ENCODE measurements at places on chromosomes 3 and 15.
A peak's percentile ranks its signal among the peaks of the same experiment; 100 is the strongest.

- peaks cover 6% of the 10 kb centered on the region for H3K4me1 ChIP-seq
- H3K4me3 ChIP-seq, result no peak overlapping the region
- H3K36me3 ChIP-seq, result peaks cover 20% of the 10 kb centered on the region
Observed at GRCh38 chr3:46924921-46925584, 47.5 kb downstream of the PTH1R start.

DNA sequence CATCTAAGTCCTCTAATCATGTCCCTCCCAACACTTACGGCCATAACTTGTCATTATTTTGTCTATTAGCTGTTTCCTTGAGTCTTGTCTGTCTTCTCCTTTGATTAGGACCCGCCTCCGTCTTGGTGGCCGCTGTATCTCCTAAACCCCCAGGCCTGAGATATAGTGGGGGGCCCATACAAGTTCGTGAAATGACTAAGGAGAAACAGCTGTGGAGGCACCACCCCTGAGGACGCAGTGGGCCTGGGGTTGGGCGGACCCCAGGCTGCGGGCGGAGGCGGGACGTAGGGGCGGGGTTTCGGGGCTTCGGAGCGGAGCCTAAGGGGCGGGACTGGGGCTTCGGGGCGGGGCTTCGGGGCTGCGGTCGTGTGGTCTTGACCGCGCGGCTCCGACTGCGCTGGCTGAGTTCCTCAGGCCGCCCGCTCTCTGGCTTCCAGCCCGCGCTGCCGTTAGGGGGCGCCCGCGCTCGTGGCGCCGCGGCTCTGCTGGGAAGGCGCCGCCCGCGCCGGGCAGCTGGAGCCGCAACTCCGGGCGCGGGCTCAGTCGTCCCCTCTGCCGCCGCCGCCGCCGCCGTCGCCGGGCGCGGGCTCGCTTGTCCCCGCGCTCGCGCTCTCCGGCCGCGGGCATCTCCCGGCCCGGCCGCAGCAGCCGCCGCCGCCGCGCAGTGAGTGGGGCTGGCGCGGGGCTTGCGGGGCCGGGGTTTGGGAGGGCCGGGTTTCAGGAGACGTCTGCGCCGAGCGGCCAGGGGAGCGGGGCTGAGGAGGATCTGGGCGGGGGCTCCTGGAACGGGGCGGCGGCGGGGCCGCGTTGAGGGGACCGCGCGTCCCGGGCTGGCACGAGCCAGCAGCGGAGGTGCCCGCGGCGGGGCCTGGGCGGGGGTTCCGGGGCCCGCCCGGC is at the start of gene KCTD6:
KCTD6 (plus strand) TSS at position 591 of the 897 bp plus-strand sequence. CDS start 6,660 bp downstream, outside the sequence.
- no peaks in the 10 kb centered on the region for H3K36me3 ChIP-seq
- peak within 1 kb of the TSS; percentile 97 for H3K4me3 ChIP-seq
- H3K4me1 ChIP-seq, result peaks cover 58% of the 10 kb centered on the region
- peak; percentile 98 for DNase-seq
- peak within 1 kb of the TSS; percentile 72 for H3K27ac ChIP-seq

DNA sequence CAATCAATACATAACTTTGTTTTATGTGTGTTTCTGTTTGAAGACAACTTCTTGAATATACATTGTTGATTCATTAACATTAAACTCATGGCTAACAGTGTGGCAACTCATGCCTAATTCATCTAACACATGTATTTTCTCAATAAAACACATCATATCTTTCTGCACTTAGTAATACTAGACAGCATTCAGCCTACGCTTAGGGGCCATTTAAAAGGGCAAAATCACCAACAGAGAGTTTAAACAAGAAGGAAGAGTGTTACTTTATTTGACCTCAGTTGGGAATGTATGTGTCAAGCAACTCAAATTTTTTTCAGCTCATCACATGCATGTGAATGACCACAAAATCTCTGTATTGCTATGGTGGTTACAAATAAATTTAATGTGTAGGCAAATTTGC is 128.8 kb upstream of the AADACL2 start:
- H3K4me3 ChIP-seq, result no peak overlapping the region
- H3K27ac ChIP-seq, result no peak overlapping the region
- H3K4me1 ChIP-seq, result peaks cover 5% of the 10 kb centered on the region
- H3K27me3 ChIP-seq, result no peaks in the 10 kb centered on the region
- no peaks in the 10 kb centered on the region for H3K36me3 ChIP-seq
- no peak for DNase-seq

- no peak overlapping the region for H3K27ac ChIP-seq
- H3K4me1 ChIP-seq, result peaks cover 7% of the 10 kb centered on the region
- no peak overlapping the region for H3K4me3 ChIP-seq
- H3K27me3 ChIP-seq, result no peaks in the 10 kb centered on the region
- no peak for DNase-seq
Observed at GRCh38 chr15:81740416-81740815, 305.4 kb downstream of the MEX3B start.

DNA sequence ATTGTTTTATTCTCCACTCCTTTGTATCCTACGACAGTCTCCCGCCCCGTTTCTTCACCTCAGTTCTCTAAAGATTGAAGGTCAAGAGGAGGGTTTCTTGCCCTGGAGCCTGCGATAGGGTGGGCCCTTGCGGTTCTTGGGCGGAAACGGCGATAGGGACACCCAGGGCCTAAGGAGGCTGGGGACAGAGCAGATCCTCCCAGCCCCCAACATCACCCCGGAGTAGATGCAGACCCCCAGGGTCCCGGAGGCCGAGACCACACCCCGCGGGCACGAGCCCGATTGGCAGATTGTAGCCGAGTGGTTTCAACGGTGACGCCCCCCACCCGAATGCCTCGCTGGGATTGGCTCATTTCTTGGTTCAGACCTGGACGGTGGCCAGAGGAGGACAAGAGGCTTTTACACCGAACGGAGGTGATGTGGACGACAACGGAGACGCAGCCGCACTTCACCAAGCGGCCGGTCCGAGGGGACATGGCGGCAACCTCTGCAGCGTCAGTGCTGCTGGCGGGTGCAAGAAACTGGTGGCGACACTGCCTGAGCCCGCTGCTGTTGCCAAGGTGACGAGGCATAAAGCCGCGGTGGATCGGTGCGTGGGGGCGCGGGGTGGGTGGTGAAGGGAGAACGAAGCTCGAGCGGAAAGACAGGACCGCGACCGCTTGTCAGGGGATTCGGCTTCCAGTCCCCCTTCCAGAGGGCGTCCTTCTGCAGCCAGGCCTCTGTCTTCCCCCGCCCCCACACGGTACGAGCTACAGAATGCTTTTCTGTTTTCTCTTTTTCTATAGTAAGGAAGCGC is 19.0 kb upstream of the MCF2L2 start:
- DNase-seq, result peak; percentile 95
- H3K27ac ChIP-seq, result peak overlapping the region; percentile 80
- peaks cover 11% of the 10 kb centered on the region for H3K27me3 ChIP-seq
- H3K36me3 ChIP-seq, result no peaks in the 10 kb centered on the region
- H3K4me3 ChIP-seq, result peak overlapping the region; percentile 98

DNA sequence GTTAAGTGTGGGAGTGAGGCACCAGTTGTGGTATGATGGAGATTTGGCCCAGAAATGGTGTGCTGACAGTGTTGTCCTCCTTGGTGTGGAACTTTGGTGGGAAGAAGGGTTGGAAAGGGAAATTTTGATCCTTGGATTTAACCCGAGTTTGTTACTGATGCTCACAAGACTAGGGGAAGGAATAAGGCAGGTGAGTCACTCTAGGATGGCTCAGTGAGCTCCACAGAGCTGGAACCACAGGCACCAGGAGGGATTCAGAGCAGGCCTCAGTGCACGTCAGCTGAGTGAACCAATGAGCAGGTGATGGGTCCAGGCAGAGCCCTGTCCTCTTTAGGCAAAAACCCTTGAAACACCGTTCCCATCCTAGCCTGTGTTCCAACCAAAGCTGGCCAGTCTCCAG is 11.4 kb downstream of the CHRD start:
- peaks cover 4% of the 10 kb centered on the region for H3K4me1 ChIP-seq
- H3K27me3 ChIP-seq, result peaks cover 5% of the 10 kb centered on the region
- H3K4me3 ChIP-seq, result no peak overlapping the region
- H3K27ac ChIP-seq, result peak overlapping the region; percentile 17
- no peaks in the 10 kb centered on the region for H3K36me3 ChIP-seq
- DNase-seq, result no peak

- DNase-seq, result peak; percentile 22
- no peaks in the 10 kb centered on the region for H3K27me3 ChIP-seq
- H3K36me3 ChIP-seq, result no peaks in the 10 kb centered on the region
- peak overlapping the region; percentile 4 for H3K27ac ChIP-seq
- H3K4me1 ChIP-seq, result peaks cover under 1% of the 10 kb centered on the region
- H3K4me3 ChIP-seq, result no peak overlapping the region
Observed at GRCh38 chr3:36954452-36955134, 9.7 kb upstream of the TRANK1 start.

DNA sequence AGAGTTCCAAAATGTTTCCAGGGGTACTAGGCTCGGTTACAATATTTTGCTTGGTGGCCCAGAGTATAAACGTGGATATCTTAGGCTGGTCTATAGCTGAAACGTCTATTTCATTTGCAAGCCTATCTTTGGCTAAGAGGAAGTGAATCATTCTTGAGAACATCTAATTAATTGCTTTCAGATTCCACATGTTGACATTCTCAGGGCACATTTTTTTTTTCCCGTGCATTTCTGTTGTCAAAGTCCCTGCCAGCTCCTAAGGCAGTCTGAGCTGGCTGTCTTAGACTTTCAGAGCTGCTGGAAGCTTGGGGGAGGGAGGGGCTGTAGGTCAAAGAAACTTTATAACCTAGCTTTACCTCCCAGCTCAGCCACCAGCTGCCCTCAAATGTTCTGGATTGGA is 23.2 kb upstream of the LAMP3 start:
- no peak overlapping the region for H3K4me3 ChIP-seq
- no peak for DNase-seq
- H3K27me3 ChIP-seq, result peaks cover 3% of the 10 kb centered on the region
- H3K36me3 ChIP-seq, result no peaks in the 10 kb centered on the region
- peaks cover 6% of the 10 kb centered on the region for H3K4me1 ChIP-seq
- peak overlapping the region; percentile 51 for H3K27ac ChIP-seq

DNA sequence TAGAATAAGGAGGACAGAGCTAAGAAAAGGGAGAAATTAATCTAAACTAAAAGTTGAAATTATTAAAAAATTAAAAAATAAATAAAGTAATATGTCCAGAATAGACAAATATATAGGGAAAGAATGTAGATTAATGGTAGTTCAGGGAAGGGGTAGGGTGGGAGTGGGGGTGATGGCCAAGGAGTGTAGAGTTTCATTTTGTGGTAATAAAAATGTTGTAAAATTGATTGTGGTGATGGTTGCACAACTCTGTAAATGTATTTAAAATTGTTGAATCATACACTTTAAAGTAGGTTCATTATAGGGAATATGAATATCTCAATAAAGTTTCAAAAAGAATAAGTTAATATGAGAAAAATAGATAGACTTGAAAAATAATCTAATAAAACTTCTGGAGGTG is 21.0 kb upstream of the FNDC3B start:
- peaks cover 2% of the 10 kb centered on the region for H3K27me3 ChIP-seq
- DNase-seq, result no peak
- H3K27ac ChIP-seq, result no peak overlapping the region
- no peaks in the 10 kb centered on the region for H3K36me3 ChIP-seq

GRCh38 chr3:5726621-5727020 is 539.1 kb downstream of the EDEM1 start:
- no peaks in the 10 kb centered on the region for H3K36me3 ChIP-seq
- no peaks in the 10 kb centered on the region for H3K4me1 ChIP-seq
- no peak overlapping the region for H3K4me3 ChIP-seq
- no peak overlapping the region for H3K27ac ChIP-seq
